ENCODE measurements at places on chromosomes 6 and 20.

- H3K36me3 ChIP-seq = peaks cover 67% of the 10 kb centered on the region
- no peak overlapping the region for H3K4me3 ChIP-seq
- H3K27me3 ChIP-seq = no peaks in the 10 kb centered on the region
- H3K27ac ChIP-seq = peak overlapping the region; percentile 11
- peaks cover 66% of the 10 kb centered on the region for H3K4me1 ChIP-seq
- no peak for DNase-seq
Measured at GRCh38 chr20:51398552-51398951, 144.0 kb downstream of the NFATC2 start.

- peaks cover 60% of the 10 kb centered on the region for H3K27me3 ChIP-seq
- H3K4me1 ChIP-seq = peaks cover 4% of the 10 kb centered on the region
- no peak overlapping the region for H3K4me3 ChIP-seq
- H3K27ac ChIP-seq = no peak overlapping the region
- no peak for DNase-seq
- no peaks in the 10 kb centered on the region for H3K36me3 ChIP-seq
Measured at GRCh38 chr20:57901526-57901925, 191.7 kb upstream of the PMEPA1 start.

- peaks cover 19% of the 10 kb centered on the region for H3K4me1 ChIP-seq
- H3K36me3 ChIP-seq = peaks cover 18% of the 10 kb centered on the region
- peak overlapping the region; percentile 89 for H3K4me3 ChIP-seq
Measured at GRCh38 chr6:28586324-28586723, 60.6 kb downstream of the GPX5 start.

GRCh38 chr20:35345189-35345588, 53.0 kb upstream of the FAM83C start:
- H3K4me1 ChIP-seq = peaks cover 7% of the 10 kb centered on the region
- no peaks in the 10 kb centered on the region for H3K27me3 ChIP-seq
- peaks cover 35% of the 10 kb centered on the region for H3K36me3 ChIP-seq
- H3K4me3 ChIP-seq = no peak overlapping the region
- H3K27ac ChIP-seq = no peak overlapping the region

DNA sequence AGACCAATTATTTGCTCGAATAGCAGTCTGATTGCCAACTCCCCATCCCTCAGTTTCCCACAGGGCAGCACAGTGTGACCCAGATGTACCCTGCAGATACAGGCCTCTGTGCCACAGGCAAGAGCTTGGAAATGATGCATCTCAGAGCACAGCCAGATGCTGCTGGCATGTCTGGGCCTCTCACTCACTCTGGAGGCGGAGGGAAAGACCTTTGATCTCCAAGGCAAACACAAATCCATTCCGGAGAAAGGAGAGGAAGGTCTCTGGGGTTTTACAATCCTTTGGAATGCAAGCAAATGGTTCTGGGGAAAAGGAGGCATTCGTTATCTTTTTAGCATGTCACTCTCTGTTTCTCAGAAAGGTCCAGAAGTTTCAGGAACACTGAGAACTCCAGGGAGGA, 74.2 kb downstream of the RIOK1 start:
- H3K4me1 ChIP-seq = no peaks in the 10 kb centered on the region
- DNase-seq = no peak
- H3K36me3 ChIP-seq = no peaks in the 10 kb centered on the region
- H3K27ac ChIP-seq = no peak overlapping the region
- H3K4me3 ChIP-seq = no peak overlapping the region

GRCh38 chr6:139627091-139627490, 252.6 kb upstream of the CITED2 start:
- no peak overlapping the region for H3K4me3 ChIP-seq
- no peaks in the 10 kb centered on the region for H3K27me3 ChIP-seq
- H3K4me1 ChIP-seq = peaks cover 3% of the 10 kb centered on the region
- DNase-seq = no peak
- no peak overlapping the region for H3K27ac ChIP-seq
- H3K36me3 ChIP-seq = no peaks in the 10 kb centered on the region

DNA sequence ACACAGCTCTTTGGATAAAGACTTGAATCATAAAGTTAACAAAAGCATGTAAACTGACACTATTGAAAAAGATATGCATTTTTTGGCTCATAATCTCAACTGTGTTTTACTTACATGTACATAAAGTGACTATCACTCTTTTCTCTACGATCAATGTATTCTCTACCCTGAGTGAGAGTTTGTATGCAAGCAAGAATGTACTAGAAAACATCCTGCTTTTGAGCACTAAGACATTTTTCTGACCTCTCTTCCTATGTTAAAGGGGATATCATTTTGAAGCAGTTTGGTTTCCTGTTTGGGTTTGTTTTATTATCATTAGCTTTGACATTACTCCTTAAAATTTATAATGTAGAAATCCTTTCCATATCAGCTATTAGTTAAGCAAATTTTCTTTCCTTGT, 910.8 kb downstream of the C6orf118 start:
- no peak for DNase-seq
- no peaks in the 10 kb centered on the region for H3K36me3 ChIP-seq
- no peaks in the 10 kb centered on the region for H3K4me1 ChIP-seq
- no peak overlapping the region for H3K4me3 ChIP-seq

DNA sequence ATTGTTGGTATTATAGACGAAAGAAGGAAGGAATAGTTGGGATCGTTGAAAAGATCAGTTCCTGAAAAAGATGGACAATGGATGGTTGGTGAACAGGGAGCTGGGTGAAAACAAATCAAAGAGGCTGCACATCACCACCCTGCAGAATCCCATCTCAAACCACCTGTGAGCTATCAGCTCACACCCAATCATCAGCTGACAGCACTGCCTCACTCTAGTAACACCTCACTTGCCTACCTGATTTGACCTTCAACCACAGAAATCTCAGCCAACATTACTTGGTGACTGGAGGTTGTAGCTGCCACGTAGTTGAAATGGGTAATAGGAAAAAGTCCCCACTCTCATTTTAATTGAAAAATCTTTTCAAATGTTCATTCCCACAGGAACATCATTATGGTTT, 101.8 kb upstream of the DST start:
- H3K4me1 ChIP-seq = peaks cover 3% of the 10 kb centered on the region
- H3K27ac ChIP-seq = no peak overlapping the region
- H3K36me3 ChIP-seq = no peaks in the 10 kb centered on the region
- no peak overlapping the region for H3K4me3 ChIP-seq
- no peaks in the 10 kb centered on the region for H3K27me3 ChIP-seq
- no peak for DNase-seq

DNA sequence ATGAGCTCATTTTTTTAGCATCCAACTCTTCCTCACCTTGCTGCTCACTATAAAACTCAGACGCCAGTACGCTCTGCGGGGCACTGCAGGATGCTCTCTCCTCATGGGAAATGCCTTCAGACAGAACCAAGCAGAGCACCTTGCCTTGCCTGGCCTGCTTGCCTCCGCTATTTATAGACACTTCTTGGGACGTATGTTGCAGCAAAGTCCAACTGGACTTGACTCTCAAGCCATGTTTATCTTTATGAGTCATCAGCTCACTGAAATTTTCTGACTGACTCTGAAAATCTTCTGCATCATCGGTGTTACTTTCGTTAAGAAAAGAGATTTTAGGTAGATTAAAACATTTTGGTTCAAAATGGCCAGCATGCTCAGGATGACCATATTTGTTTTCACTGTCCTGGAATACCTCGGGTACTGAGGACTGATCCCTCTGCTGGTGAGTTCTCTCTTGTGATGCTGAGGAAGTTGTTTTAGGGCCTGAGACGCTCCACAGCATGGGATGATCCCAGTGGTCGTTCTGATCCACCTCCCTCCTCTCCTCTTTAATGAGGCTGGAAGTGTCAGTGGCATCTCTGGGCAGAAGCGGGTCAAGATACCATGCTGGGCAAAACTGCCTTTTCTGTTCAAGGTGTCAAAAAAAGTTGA, 204.5 kb downstream of the KIF16B start:
- no peaks in the 10 kb centered on the region for H3K4me1 ChIP-seq
- H3K36me3 ChIP-seq = peaks cover 45% of the 10 kb centered on the region
- H3K27me3 ChIP-seq = no peaks in the 10 kb centered on the region
- no peak overlapping the region for H3K27ac ChIP-seq
- H3K4me3 ChIP-seq = no peak overlapping the region

DNA sequence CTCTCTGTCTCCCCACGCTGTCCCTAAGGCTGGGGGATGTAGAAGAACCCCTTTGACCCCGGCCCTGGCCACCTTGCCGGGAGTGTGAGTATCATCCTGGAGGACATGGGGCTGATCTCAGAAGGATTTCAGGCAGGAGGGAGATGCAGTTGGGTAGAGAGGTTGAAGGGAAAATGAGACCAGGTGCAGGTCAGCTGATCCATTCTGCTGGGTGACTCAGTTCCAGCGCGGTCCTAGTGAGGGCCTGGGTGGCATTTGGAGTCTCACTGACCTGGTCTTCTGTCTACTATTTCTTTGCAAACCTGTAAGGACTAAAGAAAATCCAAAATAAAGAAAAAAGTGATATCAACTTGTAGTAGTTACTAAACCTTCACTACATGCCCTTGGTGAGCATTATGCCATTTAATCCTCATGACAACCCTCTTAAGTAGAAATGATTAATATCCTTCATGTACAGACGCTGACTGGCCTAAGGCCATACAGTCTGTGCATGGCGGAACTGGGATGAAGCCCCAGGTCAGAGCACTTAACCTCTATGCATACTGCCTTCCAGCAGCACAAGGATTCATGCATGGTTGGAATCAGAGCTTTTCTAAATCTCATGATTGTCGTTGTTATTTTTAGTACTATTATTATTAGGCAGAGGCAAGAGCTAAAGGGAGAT, 106.3 kb downstream of the ZDHHC14 start:
- peaks cover 5% of the 10 kb centered on the region for H3K36me3 ChIP-seq
- H3K27ac ChIP-seq = no peak overlapping the region
- H3K4me1 ChIP-seq = peaks cover 45% of the 10 kb centered on the region
- peaks cover 5% of the 10 kb centered on the region for H3K27me3 ChIP-seq

DNA sequence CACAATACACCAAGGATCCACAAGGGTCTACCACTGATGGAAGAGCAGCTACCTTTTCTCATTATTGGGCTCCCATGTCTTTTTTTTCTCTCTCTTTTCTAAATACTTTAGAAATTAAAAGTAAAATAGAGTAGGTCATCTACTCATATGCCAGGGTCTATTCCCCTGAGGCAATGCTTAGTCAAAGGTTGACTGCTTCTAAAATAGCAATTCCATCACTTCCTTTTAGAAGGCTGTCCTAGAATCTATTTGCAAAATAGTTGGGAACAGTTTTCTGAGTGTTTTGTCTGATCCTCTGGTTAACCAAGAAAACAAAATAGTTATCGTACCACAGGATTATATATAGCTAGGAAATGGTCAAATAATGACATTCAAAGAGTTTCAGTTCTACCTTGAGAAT, 174.1 kb downstream of the COL21A1 start:
- H3K36me3 ChIP-seq = no peaks in the 10 kb centered on the region
- H3K27ac ChIP-seq = no peak overlapping the region
- no peaks in the 10 kb centered on the region for H3K27me3 ChIP-seq
- no peak for DNase-seq
- H3K4me3 ChIP-seq = no peak overlapping the region

DNA sequence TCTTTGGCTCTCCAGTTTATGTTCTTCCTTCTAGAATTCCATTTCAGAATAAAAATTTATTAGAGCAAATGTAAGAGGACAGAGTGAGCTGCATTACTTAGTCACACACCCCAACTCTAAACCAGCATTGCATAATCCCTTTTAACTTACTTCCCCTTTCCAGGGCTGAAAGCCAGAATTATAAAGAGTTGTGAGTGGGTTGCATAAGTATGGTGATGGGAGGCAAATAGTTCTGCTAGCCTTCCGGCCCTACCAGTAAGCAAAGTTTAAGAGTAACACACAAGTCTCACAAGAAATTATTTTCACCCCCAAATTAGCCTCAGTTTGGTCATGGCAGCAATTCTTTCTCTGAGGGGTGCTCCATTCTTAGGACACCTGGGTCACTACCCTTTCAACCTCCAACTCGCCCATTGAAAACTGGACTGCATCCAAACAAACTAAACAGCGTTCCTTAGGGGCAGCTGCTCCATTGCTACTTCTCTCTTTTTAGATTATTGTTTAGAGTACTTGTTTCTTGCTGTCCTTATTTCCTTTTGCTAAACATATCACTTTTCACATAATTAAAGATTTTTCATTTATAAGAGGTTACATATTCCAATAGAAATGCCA, 1.6 kb downstream of the KIAA0408 start:
- H3K4me3 ChIP-seq = no peak overlapping the region
- H3K4me1 ChIP-seq = no peaks in the 10 kb centered on the region
- DNase-seq = no peak
- no peaks in the 10 kb centered on the region for H3K36me3 ChIP-seq
- no peaks in the 10 kb centered on the region for H3K27me3 ChIP-seq

GRCh38 chr20:48298851-48299484, 513.7 kb upstream of the SULF2 start:
- H3K27me3 ChIP-seq = peaks cover 27% of the 10 kb centered on the region
- H3K36me3 ChIP-seq = no peaks in the 10 kb centered on the region
- H3K4me1 ChIP-seq = no peaks in the 10 kb centered on the region
- no peak overlapping the region for H3K4me3 ChIP-seq
- DNase-seq = no peak

- no peak overlapping the region for H3K4me3 ChIP-seq
- no peaks in the 10 kb centered on the region for H3K27me3 ChIP-seq
- H3K4me1 ChIP-seq = peaks cover 40% of the 10 kb centered on the region
- no peak overlapping the region for H3K27ac ChIP-seq
Measured at GRCh38 chr20:513429-513828, 30.2 kb downstream of the CSNK2A1 start.

GRCh38 chr20:40743141-40743775, 54.2 kb upstream of the MAFB start:
- H3K4me3 ChIP-seq = no peak overlapping the region
- H3K36me3 ChIP-seq = no peaks in the 10 kb centered on the region
- no peak overlapping the region for H3K27ac ChIP-seq
- no peaks in the 10 kb centered on the region for H3K4me1 ChIP-seq

GRCh38 chr6:26097268-26097875, 10.1 kb downstream of the HFE start:
- no peaks in the 10 kb centered on the region for H3K36me3 ChIP-seq
- no peak overlapping the region for H3K27ac ChIP-seq
- DNase-seq = peak; percentile 39

DNA sequence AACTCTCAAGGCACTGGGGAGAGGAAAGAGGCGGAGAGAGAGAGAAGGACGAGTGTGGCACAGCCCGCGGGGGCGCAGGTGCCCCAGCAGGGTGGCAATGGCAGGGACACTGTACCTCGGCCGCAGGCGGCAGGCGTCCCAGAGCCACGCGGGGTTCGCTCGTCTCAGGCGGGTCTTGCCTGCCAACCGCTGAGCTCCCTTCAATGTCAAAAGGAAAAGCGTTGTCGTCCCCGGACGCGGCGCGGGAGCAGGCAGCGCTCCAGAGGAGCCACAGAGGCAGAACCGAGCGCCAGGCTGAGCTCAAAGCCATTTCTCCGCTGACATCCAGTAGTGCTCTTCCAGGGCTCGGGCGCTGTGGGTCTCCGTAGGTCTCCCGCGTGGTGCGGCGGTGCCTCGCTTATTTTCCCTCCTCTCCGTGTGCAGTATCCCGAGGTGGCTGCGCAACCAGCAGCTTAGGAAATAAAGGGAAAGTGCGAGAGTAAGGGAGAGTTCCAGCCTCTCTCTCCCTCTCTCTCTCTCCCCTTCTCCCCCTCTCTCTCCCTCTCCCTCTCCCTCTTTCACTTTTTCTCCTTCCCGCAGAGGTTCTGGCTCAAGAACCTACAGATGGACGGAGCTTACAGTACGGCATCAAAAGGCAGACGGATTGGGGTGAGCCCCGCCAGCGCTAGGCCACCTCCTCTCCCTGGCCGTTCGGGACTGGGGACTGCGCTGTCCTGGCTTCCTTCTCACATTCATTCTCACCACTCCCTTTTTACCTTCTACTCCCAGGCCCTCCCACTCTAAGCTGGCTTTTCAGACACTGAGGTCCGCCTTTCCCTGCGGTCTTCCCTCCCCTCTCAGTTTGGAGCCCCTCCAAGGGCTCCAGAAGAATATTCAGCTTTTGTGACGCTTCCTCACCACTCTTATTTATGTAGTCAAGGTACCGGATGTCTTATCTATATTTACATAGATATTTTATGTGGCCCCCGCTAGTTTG, at the start of gene LAMA4:
TSS of gene LAMA4 (minus strand) at position 727 of the 976 bp plus-strand sequence. CDS start at position 310, 417 bp downstream.
- no peak for DNase-seq
- peaks cover 47% of the 10 kb centered on the region for H3K27me3 ChIP-seq
- no peak within 1 kb of the TSS for H3K27ac ChIP-seq
- H3K4me3 ChIP-seq = peak within 1 kb of the TSS; percentile 81
- H3K36me3 ChIP-seq = no peaks in the 10 kb centered on the region
- peaks cover 14% of the 10 kb centered on the region for H3K4me1 ChIP-seq
